GM23338 (cell line): ENCODE measurements at places on chromosomes 12 and 14.

GRCh38 chr14:60981633-60982455 lies 799 bp downstream of the SLC38A6 start:
- peak; percentile 19 for DNase-seq

DNA sequence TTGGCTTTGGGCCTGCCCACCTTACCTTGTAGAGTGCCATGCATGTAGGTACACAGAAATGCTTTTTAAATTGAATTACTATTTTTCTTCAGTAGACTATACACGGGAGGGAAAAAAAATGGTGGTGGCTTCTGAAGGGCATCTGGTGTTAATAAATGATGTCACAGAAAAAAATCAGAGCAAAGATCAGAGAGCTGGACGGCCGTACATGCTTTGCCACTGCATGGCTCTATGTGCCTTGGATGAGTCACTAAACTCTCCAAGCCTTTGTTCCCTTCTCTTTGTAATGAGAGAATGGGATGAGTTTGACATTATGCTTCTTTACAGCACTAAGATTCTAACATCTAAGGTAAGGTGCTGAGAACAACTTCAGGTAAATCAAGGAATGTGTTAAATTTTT lies 376.4 kb upstream of the DDHD1 start:
- no peak for DNase-seq

DNA sequence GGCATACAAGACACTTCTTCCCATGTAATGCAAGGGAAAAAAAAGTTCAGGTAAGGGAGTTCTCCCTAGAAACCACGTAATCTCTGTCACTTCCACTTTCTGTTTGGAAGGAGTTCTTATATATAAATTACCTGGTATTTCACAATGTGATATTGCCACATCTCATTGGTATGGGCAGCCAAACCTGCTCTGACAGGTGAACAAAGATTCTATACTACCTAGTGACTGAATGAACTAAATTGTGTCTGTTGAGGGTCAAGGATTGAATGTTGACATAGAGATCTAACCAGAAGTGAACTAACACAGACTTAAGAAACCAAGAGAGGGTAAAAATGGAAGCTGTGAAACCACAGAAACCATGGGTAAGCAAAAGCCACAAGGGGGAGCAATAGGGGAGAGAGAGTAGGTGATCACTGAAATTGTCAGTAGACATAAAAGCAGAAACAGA lies 161.3 kb downstream of the RPL10L start:
- DNase-seq = peak; percentile 80

DNA sequence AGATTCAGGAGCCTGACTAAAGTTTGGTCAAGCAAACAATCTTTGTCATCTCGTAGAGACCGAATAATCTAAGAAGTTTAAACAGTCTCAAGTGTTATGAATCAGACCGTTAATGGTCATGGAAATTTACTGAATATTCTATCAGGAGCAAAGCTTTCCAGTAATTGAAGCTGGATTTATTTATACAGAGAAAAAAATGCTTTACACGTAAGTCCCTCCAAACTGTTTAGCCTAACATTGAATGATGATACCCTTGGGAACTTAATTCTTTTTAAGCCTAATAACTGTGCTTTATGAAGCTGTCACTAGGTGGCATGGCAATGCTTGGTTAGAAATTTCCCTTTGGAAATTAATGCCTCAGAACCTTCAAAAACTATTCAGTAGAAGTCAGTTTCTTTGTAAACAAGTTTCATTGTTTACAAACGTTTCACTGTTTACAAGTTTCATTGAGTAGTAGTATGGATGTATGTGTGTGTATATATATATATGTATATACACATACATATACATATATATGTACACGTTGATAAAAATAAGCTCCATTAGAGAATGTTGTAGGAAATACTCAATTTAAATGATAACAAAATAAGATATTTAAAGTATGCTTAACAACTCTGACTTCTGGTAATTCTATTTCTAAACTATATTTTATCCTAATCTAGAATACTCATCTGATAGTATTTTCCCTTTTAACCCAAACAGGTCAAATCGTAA lies 32.1 kb downstream of the DEPDC4 start:
- DNase-seq = peak; percentile 74

GRCh38 chr12:77560714-77561113 lies 270.0 kb upstream of the NAV3 start:
- DNase-seq = peak; percentile 17

DNA sequence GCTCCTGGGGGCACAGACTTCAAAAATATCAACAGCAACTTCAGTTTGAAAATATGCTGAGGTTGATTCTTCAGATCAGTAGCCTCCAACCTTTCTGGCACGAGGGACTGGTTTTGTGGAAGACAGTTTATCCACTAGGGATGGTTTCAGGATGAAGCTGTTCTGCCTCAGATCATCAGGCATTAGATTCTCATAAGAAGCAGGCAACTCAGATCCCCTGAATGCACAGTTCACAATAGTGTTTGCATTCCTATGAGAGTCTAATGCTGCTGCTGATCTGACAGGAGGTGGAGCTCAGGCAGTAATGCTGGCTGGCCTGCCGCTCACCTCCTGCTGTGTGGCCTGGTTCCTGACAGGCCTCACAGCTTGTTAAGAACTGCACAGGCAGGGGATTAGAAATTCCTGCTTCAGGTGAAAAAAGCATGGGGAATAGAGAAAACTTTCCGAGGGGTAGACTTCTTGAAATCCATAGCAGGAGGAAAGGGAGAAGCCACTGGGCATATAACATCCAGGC lies 12.8 kb downstream of the EPYC start:
- DNase-seq = no peak

GRCh38 chr12:11922361-11922760 lies 148.4 kb upstream of the BCL2L14 start:
- no peak for DNase-seq

- DNase-seq = peak; percentile 87
These were observed 75.0 kb downstream of the TGFB3 start for GRCh38 chr14:75906680-75907280.

GRCh38 chr14:92122351-92122677 lies 545 bp downstream of the CPSF2 start:
- peak; percentile 52 for DNase-seq

- DNase-seq = no peak
These were observed 42.9 kb upstream of the CSRNP2 start for GRCh38 chr12:51126297-51126696.

DNA sequence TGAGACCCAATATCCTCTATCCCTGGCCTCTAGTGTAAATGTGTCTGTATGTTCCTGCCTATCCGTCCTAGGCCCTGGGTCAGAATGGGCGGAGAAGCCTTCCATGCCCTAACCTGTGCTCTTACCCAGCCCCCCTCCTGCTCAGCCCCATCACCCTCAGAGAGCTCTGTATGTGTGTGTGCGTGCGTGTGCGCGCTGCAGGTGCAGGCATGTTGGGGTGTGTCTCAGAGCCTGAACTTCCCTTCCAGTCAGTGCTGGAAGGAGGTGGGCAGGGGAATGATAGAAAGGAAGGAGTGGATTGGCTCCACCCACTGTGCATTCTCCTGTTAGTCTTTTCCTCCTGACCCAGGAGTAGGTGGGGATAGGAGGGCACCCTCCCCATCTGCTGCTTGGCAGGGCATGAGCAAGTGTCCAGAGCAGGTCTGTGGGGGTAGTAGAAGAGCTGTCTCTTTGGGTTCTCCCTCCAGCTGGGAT lies 7.2 kb downstream of the NAB2 start:
- no peak for DNase-seq

GRCh38 chr12:1820191-1820895 lies at the start of gene LRTM2:
Gene LRTM2, plus strand, starts transcription at chr12:1820565. Its CDS starts 7,584 bp downstream, at chr12:1828149.
- DNase-seq = no peak

DNA sequence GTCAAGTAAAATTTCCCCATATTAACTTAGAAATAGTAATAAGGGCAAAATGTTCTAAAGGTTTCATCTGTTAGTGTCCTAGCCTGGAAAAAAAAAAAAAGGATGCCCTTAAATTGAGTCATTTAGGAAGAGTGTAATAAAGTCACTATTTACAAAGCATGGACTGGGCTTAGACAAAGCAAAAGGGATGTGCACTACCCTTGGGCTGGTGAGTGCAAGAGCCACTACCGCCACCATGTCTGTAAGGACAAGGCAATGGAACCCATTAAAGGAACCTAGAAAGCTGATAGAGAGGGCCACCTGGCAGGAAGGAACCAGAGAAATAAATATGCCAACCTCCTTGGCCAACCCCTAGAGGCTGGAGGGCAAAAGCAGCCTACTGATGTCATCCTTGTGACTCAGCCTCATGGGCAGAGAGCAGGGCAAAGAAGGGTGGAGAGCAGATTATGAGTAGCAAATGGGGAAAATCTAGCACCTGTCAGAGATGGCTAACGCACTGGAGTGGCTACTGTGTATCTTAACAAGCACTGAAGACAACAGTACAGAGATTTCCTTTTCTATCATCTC lies 59.5 kb upstream of the FUT8 start:
- DNase-seq = no peak

- no peak for DNase-seq
These were observed 9.1 kb upstream of the TMCC3 start for GRCh38 chr12:94659346-94659930.

DNA sequence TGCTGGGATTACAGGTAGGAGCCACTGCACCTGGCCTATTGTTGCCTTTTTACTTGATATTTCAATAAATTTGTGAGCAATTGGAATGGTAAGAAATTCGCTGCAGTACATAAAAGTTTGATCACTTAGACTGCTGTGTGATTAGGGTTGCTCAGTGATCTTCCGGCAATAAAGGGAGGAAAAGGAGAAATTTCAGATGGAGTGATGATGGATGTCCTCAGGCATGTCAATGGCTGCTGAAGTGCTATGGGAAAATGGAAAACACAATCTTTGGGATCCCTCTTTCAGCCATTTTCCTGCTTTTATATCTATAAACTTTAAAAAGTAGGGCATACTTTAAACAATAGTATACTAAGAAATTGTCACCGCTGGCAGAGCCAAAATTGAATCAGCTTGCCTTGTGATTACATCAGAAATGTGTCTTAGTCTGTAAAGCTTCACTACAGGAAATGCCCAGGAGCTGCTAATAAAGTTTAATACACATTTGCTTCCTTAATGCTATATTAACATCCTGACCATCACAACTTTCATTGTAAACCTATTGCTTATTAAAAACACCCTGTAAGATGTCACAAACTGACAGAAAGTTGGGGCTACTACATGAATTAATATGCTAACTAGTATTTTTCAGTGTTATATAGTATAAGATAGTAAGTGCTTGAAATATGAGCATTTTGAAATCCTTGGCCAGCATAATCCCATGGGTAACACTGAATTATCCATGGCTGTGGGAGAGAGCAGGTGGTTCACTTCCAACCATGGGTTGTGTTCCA lies 13.7 kb upstream of the FBXL14 start:
- no peak for DNase-seq

DNA sequence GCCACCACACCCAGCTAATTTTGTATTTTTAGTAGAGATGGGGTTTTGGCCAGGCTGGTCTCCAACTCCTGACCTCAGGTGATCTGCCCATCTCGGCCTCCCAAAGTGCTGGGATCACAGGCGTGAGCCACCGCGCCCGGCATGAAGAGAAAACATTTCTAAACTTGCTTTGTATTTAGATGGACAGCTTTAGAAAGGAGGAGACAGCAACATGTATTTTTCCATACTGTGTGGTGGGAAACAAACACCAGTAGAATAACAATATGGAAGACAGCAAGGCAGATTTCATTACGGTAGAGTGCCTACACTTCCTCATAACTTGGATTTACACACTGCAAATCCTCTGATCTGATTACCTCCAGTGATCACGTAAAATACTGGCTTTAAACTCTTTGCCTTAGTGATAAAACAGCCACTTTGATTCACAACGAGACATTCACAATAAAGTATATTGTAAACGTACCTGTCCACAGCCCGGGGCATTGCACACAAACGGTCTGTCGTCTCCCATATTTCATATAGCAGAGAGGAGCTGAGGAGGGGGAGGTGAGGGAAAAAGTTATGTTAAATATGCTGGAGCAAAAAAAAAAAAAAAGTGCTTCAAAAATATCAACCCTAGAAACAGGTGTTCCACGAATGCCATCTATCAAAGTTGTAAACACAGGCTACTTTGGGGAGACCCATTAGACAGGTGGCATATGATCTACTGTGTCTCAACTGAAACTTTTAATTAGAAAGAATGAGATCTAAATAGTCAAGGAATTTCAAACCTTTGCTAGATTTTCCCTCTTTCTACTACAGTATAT lies 25.5 kb downstream of the ATF7 start:
- DNase-seq = no peak

GRCh38 chr12:70711831-70712230 lies 74.6 kb upstream of the PTPRB start:
- no peak for DNase-seq

GRCh38 chr14:101224356-101225156 lies 321.0 kb upstream of the RTL1 start:
- DNase-seq = peak; percentile 13

- DNase-seq = no peak
These were observed 193.9 kb upstream of the OR4E1 start for GRCh38 chr14:21867541-21867940.

DNA sequence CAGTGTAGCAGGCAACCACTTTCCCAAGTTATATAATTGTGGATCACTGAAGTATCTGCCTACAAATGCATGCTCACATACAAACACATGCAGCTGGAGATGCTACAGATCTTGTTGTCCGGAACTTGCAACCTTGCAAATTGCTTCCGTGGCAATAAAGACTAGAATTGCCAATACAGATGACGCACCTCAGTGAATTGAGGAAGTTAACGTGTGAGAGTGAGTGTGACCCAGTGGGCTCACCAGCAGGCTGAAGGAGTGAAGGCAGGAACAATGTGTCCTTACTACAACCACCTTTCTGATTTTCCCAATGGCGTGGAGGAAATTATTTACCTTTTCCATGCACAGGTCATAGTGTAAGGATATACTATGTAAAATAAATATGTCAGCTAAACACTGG lies 89.4 kb upstream of the GRIP1 start:
- DNase-seq = no peak

GRCh38 chr12:26499979-26500640 lies 304.7 kb downstream of the SSPN start:
- DNase-seq = no peak

- DNase-seq = peak; percentile 50
These were observed 1.1 kb downstream of the GCH1 start for GRCh38 chr14:54901380-54902142.

- DNase-seq = peak; percentile 18
These were observed 9.0 kb upstream of the RNU6-7 start for GRCh38 chr14:32192712-32193373.

DNA sequence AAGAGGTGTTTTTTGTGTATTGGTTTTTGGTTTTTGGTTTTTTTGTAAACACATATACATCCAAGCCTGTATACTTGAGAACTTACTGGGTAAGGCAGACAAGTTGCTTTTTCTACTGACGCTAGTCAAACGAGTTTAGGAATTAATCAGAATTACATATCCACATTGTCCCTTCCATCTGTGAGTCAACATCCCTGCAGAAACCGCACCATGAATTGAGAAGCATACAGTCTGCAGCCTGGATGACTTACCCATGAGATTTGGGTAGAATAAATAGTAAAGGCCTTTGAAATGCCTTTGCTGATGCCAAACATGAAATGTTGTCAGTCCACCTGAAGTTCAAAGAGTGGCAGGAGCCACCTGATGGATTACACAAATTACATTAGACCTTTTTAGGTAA lies 21.4 kb upstream of the C12orf42 start:
- DNase-seq = no peak

GRCh38 chr12:12996209-12996608 lies 3.9 kb downstream of the HEBP1 start:
- no peak for DNase-seq
